ENCODE measurements at places on chromosomes 5 and 9.

GRCh38 chr9:119649205-119649604, 280.0 kb upstream of the BRINP1 start:
- DNase-seq: no peak

DNA sequence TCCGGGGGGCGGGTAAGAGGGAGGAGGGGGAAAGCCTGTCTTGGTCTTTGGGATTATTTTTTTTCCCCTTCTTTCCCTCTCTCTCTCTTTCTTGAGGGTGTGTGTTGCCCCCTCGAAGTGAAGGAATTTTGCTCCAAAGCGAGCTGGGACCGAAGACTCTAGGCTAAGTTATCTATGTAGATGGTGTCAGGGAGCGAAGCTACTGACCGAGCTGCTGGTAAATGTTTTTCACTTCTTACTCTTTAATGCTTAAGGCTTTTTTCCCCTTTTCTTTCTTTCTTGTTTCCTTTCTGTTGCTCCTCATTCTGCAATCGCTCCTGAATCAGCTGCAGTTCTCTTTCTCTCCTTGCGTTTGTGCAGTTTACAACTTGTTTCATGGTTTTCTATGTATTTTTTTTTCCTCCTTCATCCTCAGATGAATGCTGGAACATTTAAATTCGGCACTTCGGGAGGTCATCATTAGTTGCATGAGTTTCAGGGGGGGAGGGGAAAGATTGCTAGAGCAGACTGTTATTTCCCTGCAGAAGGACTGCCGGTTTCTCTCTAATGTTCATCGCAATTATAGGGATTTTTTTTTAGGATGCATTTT, 1312.0 kb upstream of the WWC1 start:
- DNase-seq: peak; percentile 12

- DNase-seq: peak; percentile 89
Observed at GRCh38 chr5:180069589-180070247, 1.8 kb downstream of the RNF130 start.

- no peak for DNase-seq
Observed at GRCh38 chr5:150137168-150137957, 18.3 kb downstream of the PDGFRB start.

- DNase-seq: peak; percentile 38
Observed at GRCh38 chr9:135908093-135908753, 877 bp upstream of the CAMSAP1 start.

DNA sequence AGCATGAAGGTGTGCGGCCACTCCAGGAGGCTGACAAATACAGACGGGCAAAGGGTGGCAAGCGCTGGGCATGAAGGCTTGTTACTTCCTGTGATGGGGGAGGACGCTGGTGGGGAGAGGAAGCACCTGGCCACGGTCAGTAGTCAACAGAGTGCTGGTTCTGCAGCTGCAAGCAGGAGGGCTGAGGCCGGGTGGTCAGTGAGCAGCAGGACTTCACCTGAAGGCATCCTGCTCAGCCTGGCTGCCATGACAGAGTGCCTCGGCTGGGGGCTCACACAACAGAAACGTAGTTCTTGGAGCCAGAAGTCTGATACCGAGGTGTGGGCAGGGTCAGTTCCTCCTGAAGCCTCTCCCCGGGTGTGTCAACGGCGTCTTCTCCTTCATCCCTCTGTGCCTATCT, 118.6 kb upstream of the IRX4 start:
- DNase-seq: no peak

GRCh38 chr5:100791391-100791790, 111.7 kb downstream of the ST8SIA4 start:
- DNase-seq: no peak

DNA sequence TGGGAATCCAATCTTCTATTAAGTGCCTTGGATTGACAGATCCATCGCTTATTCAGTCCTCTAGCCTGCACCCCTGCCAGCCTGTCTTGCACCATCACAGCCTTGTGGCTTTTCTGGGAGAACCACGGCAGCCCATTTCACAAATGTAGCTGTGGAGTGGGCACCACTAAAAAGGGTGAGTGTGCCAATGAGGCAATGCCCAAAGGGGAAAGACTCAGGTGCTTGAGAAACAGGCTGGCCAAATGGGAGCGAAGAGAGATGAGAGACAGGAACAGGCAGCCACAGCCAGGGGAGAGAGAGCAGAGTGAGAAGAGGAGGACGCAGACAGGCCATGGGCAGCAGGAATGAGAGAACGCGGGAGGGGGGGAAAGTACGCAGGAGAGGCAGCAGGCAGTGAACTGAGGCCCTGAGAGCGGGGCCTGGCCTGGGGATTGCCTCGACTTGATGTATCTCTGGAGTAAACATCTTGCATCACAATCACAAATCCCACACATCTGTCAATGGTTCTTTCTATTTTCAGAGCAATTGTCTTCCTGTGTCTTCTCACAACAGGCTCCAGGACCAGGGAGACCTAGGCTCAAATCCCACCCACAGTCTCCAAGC, 173.1 kb downstream of the SYK start:
- DNase-seq: no peak

DNA sequence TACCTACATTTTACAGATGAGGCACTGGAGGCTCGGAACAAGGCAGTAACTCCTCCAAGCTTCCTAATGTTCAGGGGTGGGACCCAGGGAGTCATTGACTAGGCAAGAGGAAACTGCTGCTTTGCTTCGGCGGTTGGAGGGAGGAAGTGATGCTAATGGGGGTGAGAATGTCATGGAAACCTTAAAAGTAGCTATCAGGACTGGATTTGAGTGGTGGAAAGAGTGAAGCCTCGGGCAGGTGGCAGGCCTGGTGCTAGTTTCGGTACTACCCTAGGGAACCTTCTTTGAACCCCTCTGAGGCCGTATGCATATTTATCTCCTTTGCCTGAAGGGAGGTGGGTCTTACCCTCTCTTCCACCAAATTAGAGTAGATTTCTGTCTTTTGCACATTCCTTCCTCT, 1.6 kb downstream of the BSPRY start:
- DNase-seq: peak; percentile 67

- peak; percentile 41 for DNase-seq
Observed at GRCh38 chr5:33312571-33313549, 127.9 kb upstream of the TARS1 start.

- DNase-seq: no peak
Observed at GRCh38 chr9:7439355-7439995, 360.1 kb downstream of the DMAC1 start.

DNA sequence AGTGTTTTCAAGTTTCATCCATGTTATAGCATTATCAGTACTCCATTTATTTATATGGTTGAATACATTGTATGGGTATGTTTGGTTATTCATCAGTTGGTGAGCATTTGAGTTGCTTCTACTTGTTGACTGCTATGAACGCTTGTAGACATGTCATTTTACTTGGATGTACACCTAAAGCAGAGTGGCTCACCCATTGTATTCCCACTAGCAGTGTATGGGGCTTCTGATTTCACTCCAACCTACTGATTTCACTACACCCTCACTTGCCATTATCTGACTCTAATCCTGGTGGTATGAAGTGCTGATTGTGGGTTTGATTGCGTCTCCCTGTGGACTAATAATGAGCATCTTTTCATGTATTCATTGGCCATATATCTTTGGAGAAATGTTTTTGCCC, 9.5 kb downstream of the NPM1 start:
- no peak for DNase-seq

DNA sequence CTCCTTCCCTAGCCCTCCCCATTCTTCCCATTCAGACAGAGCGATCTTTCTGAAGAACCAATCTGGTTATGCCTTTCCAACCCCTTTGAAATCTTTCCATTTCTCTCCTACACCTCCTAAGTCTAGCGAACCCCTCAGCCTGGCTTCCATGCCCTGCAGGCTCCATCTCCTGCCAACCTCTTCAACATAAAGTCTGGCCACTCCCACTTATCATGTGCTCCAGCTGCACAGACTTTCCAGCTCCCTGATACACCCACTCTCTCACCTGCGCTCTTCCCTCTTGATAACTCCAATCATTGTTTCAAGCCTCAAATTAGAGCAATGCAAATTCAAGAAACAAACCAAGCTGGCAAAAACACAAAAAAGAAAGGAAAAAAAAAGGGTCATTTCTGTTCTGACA, 3.8 kb upstream of the ORM1 start:
- no peak for DNase-seq

- peak; percentile 61 for DNase-seq
Observed at GRCh38 chr5:36606428-36607113, at the start of gene SLC1A3. TSS of gene SLC1A3 (plus strand) at chr5:36606606. CDS start at chr5:36608424, 1,818 bp downstream.

GRCh38 chr5:33336891-33337636, 103.7 kb upstream of the TARS1 start:
- no peak for DNase-seq

GRCh38 chr9:133121915-133122550, 993 bp upstream of the RALGDS start:
- peak; percentile 48 for DNase-seq

GRCh38 chr5:95870105-95870672, 47.7 kb upstream of the GLRX start:
- DNase-seq: no peak

GRCh38 chr9:101184813-101185278, 156.3 kb downstream of the PLPPR1 start:
- no peak for DNase-seq

GRCh38 chr5:170444969-170445505, 55.9 kb upstream of the KCNMB1 start:
- DNase-seq: no peak

GRCh38 chr9:122005597-122005996, 87.5 kb downstream of the TTLL11 start:
- DNase-seq: peak; percentile 27

Data from hematopoietic multipotent progenitor cell treated with erythropoietin and hydrocortisone succinate and interleukin-3 and kit ligand, for 6 days (in vitro differentiated cells).